ENCODE measurements at places on chromosomes 16 and 17.

- DNase-seq: no peak
Measured at GRCh38 chr16:65660390-65660789, 538.5 kb upstream of the CDH11 start.

- DNase-seq: no peak
Measured at GRCh38 chr17:7654832-7655540, 4.3 kb downstream of the ATP1B2 start.

GRCh38 chr16:2752850-2753732 is 653 bp downstream of the SRRM2 start:
- DNase-seq: no peak

GRCh38 chr17:69809331-69809730 is 265.7 kb upstream of the KCNJ16 start:
- DNase-seq: no peak

GRCh38 chr17:5770441-5771270 is 186.3 kb upstream of the NLRP1 start:
- no peak for DNase-seq

- no peak for DNase-seq
Measured at GRCh38 chr17:46777943-46778915, 40.3 kb downstream of the WNT3 start.

- DNase-seq: no peak
Measured at GRCh38 chr16:84843149-84844048, 23.6 kb downstream of the CRISPLD2 start.

- DNase-seq: no peak
Measured at GRCh38 chr17:46135126-46135812, 58.0 kb downstream of the KANSL1 start.

- DNase-seq: no peak
Measured at GRCh38 chr16:48129926-48130325, 25.9 kb downstream of the ABCC12 start.

DNA sequence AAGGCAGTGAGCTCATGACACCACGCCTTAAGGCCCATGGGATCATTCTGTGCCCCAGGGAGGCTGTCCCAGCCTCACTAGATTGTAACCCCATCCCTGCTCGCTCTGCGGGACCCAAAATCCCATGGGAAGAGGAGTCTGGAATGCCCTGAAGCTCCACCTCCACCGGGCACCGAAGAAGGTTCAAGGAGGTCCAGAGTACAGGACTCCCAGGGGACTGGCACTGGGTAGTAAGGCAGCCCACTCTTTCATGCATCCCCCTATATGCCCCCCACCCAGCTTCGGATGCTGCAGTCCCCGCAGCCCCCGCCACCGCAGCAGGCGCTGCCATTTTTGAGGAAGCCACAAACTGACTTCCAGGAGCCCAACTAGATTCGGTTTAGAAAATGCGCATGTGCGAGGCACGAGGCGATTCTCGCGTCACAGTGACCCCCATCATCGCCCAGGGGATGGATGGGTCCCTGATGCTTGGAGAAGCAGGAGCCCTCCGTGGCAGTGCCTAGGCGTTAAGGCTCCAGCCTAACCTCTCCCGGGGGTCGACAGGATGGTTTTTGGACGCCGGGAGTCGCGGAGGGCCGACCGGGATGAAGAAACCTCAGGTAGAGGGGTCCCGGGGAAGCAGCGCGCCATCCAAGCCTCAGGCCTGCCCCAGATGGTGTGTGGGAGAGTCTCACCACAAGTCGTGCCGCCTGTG is 1681.0 kb downstream of the TP53TG3F start:
- DNase-seq: no peak

DNA sequence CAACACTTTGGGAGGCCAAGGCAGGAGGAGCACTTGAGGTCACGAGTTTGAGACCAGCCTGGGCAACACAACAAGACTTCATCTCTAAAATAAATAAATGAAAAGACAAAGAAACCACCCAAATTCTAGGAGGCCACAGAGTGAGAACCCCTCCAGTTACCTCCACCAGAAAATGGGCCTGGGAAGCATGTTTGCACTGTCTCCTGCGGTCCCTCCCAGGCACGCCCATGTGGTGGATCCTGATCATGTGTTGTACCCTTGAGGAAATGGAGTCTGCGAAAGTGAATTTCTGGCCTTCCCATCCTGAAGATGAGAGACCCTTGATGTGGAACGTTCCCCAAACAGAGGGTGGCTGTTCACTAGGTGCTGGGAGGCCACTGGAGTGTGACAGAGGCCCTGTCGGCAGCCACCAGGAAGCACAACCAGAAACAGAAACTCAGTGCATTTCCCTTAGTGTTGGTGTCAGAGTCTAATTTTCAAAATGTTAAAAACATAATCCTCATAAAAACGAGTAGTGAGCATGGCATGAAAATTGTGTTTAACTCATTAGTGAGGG is 19.2 kb upstream of the USP22 start:
- DNase-seq: no peak

- DNase-seq: no peak
Measured at GRCh38 chr16:75012380-75013081, 13.7 kb downstream of the ZNRF1 start.

- peak; percentile 78 for DNase-seq
Measured at GRCh38 chr16:56608043-56608875, at the start of gene MT2A. Gene MT2A (plus strand): TSS chr16:56608584. CDS start chr16:56608656, 72 bp downstream.

DNA sequence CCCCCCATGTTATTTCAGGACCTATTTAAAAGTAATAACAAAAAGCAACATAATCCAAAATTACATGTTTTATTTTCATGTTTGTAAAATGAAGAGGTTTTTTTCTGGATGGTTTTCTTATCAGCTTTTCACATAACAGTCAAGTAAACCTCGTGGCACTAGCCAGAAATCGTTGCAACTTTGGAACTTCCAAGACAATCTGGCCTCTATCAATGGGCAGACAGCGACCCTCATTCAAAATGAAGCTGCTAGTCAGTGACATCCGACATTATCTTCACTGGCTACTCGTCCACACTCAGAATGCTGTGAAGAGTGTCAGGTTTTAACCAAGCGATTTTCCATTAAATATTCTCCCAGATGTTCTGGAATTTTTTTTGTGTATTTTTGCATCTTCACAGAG is 22.7 kb downstream of the ZNF652 start:
- DNase-seq: no peak

DNA sequence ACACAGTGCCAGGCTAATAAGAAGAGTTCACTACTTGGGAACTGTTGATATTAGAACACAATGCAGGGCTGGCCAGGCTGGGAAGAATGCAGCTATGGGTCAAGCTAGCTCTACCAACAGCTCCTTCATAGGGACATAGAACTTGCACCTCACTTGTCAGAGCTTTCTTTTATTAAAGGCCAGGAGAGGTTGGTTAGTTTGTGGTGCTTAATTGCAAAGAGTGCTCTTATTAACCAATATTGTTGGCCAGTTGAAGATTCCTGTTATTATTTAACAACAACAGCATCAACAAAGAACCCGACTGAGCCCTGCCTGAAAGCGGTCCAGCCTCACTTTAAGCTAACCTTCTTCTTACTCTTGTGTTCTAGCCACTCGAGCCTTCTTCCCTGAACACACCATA is 43.4 kb upstream of the ANKFN1 start:
- DNase-seq: no peak

DNA sequence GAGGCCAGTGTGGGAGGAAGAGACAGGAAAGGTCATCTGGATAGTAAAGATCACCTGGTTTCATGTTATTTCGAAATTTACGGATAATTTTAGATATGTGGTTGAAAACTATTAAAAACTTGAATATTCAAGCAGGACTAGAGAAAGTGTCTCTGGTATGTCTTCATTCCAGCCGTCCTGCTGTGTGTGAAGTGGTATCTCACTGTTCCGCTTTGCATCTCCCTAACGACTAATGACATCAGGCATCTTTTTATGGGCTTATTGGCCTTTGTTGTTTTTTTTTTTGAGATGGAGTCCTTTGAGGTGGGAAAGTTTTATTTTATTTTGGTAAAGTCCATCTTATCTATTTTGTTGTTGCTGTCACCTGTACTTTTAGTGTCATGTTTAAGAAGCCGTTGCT is 214.4 kb upstream of the CHMP6 start:
- no peak for DNase-seq

GRCh38 chr16:73069581-73070262 is 21.8 kb upstream of the ZFHX3 start:
- no peak for DNase-seq

DNA sequence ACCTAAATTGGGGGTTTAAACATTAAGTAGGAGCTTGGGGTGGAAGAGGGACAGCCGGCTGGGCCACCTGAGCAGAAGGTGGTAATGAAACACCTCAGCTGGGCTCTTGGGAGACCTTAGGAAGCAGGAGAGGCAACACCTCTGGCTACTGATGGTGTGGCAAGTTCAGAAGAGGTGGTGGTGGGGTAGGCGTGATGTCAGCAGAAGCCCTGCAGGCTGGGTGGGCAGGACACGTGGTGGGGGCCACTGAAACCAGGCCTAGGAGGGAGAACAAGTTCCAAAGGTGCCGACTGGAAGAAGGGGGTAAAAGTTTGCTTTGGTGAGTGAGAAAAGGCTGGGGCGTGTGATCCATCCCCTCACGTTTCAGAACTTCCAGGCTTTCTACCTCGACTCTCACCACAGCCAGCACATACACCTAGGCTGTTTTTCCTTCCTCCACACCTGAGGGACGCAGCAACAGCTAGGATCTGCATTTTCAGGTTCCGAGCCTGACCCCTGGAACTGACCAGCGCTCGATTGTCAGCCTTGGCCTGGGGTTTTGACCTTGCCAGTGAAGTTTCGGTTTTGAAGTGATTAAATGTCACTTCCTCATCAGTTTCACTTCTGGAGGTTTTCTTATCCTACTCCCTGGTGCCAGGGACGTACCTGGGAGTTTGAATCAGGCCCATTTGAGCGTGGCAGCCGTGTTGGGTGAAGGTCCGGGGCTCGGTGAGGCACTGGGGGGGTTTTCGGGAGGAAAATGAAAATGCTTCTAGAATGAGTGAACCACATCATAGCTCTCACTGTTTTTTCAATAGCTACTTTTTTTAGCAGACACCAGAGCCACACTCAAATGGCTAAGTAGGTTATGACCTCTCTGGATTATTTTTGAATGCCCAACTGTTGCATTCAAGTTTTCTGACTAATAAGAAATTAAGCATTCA is 10.0 kb downstream of the SNN start:
- no peak for DNase-seq

DNA sequence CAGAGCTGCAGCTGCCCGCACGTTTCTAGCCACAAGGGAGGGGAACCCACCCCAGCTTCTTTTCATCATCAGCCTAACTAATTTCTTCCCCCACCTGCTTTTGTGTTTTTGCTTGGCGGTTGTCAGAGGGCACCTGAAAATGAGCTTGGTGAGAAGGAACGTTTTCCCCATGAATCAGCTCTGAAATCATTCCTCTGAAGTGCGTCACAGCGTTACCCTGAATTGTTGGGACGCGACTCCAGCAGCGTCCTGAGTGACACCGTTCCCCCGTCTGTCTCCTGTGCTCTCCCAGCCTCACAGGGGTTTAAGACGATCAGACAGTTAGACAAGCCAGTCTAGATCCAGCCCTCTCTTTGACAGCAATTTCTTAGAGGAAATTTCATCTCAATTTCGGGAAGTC is 722.9 kb upstream of the EEF2KMT start:
- DNase-seq: no peak

GRCh38 chr16:67641779-67642708 is 2.9 kb upstream of the CARMIL2 start:
- peak; percentile 79 for DNase-seq

DNA sequence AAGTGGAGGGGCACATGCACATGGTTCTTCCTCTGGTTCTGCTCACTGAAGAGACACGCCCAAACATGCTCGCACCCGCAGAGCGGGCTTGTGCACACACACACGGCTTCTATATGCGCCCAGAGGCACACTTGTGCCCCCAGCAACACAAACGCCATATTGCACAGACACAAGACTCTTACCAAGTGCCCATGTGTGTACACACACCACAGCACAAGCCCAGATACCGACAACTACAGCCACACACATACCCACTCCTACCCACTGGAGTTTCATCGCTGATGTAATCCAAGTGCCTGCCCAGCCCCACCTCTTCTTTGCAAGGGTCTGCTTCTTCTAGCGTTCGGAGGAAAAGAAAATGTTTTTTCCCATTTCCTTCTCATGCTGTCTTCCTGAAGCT is 6.5 kb upstream of the PRR29 start:
- DNase-seq: no peak

Measured in cerebellar nuclear complex (tissue), 1 donor.